NCI-H1930 (cell line): ENCODE measurements at places on chromosomes 5 and 9.

DNA sequence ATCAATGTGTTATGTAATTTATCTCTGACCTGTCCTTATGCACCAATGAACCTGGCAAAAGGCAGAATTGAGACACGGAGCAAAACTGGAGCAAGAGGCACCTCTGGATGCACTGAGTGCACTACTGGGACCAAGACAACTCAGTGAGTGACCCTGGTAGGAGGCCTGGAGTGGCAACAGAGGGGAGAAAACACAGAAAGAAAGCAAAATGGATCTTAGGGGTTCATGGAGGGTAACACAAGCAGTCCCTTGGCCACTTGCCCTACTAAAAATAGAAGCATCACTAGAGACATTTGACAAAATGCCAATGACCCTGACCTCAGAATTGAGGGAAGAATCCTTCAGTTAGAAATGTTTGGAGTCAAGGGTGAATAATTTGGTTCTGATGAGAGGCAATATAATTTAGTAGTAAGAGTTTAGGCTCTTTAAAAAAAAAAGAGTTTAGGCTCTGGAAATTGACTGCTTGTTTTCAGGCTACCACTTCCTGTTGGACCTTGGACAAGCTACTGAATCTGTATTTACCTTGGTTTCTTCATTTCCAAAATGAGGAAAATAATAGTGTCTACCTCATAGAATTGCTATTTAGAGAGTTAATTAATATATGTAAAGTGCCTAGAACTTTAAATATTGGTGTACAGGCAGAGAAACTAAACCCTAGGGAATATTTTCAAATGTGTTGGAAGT is 234.9 kb upstream of the TARS1 start:
- no peak for DNase-seq

DNA sequence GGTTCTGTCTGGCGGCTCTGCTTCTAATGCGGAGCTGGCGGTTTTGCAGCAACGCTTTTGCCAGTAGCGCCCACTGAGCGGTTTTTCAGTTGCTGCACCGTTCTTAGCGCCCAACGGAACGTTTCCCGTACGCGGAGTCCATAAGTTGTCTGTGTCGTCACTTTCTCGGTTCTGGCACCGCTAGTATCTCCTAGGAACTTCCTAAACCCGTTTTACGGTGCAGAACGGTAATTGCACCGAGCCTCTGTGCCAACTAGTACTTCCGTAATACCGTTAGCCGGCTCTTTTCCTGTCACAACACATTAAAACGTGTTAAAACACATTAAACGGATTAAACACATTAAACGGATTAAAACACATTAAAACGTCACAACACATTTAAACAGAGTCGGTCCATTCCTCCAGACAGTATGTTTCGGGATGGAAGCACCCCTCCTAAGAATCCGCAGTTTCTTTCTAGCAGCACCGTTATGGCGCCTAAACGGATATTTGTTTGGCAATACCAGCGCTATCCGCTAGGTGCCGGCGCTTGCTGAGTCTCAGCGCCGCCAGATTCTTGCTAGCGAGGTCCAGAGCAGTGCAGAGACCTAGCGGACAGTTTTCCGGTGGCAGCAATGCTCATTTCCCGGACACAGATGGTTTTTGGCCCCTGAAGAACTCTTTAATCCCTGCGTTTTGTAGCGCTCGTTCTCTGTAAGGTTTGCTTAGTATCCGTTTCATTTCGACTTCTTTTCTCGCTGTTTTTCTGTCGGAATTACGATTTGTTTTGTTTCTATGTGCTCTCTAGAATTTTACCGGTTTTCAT is 45.4 kb downstream of the ANXA2R start:
- no peak for DNase-seq

DNA sequence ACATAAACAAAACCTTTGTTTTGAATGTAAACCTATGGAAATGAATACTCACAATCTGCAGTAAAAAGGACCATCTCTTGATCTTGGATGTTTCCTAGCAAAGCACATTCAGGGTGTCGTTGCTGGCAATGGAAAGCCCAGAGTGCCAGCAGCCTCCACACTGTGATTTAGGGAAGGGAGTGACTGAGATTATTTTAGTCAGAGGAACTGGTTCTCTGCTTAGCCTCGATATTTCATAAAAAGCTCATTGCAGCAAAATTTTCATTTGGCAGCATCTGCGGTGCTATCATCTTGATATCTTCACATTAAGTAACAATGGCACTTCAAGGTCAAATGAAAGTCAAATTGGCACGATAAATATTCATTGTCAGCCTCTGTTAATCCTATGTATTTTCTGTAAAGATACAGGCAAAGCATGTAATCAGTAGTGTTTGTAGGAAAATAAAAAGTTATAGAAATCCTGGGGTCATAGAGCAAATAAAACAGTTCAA is 116.0 kb downstream of the MACIR start:
- no peak for DNase-seq

DNA sequence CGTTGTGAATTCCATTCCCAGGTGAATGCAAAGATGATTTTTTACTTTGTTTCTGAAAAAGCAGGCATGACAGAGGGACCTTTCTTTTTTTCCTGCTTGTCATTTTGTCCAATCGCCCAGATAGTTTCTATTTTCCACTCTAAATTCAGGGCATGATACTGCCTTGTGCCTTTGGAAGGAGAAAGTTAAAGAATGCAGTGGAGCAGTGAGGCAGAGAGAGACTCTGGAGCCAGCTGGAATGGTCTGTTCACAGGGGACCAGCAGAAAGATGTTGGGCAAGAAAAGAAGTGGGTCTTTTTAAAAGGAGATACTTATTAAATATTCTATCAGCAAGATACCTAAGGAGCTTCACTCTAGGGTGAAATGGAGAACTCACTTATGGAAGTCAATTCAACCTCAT is 532.3 kb downstream of the BRINP1 start:
- DNase-seq = no peak

DNA sequence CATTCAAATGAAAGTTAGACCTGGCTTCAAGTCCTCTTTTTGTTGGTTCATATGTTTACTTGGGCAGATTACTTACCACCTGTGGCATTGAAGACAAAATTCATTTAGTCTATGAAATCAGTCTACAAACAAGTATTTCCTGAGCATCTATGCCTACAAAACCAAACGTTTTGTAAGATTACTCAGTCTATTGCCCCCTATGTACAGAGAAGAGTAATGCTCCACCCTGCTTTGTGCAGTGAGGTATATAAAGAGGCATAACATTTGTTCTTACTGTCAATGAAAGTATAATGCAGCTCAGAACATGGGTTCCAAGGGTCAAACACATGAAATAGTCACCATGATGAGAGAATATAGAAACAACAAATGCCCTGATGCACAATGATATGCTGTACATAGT is 580.7 kb downstream of the KIF4B start:
- DNase-seq = no peak

DNA sequence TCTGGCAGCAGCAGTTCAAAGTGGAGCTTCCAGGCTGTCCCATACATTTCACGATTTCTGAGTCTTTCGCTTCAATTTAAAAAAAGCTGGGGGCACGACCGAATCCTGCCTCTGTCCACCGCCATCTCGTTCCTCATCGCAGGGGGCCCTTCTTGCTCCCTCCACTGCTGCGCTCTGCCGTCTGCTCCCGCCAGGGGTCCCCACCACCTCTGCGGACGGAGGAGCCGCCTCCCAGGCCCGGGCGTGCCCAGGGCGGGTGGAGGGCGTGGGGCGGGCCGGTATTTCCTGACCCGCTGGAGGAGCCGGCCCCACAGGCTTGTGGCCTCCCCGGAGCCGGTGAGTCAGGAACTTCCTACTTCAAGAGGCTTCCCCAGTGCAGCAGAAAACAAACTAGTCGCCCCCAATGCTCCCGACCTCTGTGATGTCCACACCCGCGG is 50.4 kb downstream of the USP20 start:
- DNase-seq = peak; percentile 51

DNA sequence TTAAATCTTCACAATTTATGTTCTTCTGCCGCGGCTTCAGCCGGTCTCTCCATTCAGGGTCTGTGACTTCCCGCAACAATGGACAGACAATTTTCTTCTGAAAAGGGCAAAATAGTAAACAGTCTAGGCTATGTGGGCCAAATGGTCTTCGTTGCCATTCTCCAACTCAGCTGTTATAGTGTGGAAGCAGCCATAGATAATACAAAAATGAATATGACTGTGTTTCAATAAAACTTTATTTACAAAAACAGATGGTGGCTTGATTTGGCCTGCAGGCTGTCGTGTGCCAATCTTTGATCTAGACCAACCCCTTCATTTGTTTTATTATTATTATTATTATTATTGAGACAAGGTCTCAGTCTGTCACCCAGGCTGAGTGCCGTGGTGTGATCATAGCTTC is 28.1 kb downstream of the ATOX1 start:
- DNase-seq = no peak

- DNase-seq = no peak
Observed at GRCh38 chr9:27165670-27166069, 56.6 kb downstream of the TEK start.

GRCh38 chr5:181232593-181232992 is 9.5 kb downstream of the TRIM41 start:
- DNase-seq = no peak

DNA sequence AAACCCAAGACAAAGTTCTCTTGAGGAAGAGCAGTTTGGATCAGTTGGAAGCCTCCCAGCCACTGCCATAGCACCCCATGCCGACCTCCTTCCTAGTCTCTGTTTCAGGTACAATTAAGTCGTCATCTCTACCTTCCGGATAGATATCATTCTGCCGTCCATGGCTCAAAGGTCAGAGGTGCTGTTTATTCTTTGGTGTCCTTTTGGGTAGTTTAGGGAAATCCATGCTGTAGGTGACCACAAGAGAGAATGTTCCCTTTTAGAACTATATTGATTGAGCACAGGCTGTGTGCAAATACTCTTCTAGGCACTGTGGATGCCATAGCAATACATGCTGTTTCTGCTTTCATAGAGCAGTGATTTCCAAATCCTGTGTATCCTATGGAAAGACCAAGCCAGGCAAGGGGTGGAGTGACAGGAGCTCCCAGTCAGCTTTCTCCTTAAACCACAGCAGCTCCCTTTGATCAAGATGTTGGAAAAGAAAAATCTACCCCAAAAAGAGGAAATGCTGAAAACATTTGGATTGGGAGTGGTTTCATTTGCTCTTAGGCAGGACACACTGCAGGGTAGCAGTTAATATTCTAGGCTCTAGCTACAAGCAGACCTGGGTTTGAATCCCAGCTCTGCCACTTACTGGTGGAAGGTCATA is 127.9 kb downstream of the PALM2AKAP2 start:
- DNase-seq = no peak

GRCh38 chr9:22590336-22591033 is 143.9 kb downstream of the DMRTA1 start:
- no peak for DNase-seq

DNA sequence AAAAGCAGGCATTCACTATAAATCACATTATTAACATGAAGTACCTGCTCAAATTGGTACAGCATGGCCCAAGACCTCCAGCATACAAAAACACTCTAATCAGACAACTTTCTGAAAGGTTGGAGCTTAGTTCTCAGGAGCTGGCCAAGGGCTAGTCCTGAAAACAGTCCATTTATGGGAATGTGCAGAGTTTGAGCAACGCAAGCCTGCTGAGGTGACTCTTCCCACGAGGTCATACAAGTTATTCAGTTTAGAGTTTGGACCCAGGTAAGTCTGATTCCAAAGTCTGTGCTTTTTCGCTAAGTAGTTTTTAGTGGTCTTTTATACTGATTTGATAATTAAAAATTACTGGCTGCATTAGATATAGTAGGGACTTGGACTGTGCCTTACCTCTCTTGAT is 52.6 kb downstream of the AP3S1 start:
- no peak for DNase-seq

DNA sequence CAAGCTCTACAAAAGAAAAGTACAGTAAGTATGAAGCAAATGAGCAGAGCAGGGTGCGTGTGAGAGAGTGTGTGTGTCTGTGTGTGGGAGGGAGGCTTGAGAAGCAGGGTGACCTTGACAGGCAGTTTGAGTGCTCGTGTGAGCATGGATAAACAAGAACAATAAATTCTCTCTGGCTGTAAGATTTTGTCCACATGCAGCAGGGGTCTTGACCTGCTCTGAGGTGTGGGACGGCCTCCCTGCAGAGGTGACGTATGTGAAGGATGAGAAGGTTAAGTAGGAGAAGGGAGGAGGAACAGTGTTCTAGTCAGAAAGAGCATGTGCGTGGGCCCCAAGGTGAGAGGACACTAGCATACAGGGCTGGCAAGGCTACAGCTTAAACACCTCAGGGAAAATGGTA is 49.0 kb downstream of the SPTLC1 start:
- DNase-seq = no peak
